ENCODE measurements at places on chromosomes 11 and 22.

- no peak for DNase-seq
These were observed 167.8 kb downstream of the RRAS2 start for GRCh38 chr11:14190992-14191778.

GRCh38 chr11:8099291-8099899 lies 18.4 kb downstream of the TUB start:
- peak; percentile 65 for DNase-seq

DNA sequence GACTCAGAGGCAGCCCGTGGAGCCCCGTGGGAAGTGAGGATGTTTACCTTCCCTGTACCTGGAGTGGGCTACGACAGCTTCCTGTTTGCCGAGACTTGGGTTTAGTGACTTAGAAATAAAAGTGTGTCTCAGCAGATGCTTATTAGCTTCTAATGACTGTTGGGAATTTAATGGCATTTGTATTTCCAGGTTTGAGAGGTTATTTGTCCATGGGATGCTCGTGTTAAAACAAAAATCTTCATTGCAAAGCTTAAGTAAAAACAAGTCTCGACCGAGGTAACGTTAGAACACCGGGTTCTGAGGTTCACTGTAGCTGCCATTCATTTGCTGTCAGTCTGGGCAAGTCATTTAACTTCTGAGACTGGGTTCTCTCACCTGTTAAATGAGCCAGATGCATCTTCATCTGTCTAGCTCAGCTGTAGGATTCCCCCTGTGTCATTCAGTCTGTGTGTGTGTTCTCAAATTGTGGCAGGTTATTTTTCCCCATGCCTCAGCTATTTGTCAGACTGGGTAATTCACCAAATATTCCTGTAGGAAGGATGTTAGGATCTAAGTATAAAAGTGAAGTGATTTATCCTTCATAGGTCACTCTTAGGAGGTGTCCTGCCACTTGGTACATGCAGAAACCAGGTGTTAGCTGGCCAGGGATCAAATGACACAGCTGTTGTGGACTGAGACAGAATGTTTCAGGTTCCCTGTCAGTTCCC lies 791 bp downstream of the EI24 start:
- DNase-seq, result peak; percentile 2

DNA sequence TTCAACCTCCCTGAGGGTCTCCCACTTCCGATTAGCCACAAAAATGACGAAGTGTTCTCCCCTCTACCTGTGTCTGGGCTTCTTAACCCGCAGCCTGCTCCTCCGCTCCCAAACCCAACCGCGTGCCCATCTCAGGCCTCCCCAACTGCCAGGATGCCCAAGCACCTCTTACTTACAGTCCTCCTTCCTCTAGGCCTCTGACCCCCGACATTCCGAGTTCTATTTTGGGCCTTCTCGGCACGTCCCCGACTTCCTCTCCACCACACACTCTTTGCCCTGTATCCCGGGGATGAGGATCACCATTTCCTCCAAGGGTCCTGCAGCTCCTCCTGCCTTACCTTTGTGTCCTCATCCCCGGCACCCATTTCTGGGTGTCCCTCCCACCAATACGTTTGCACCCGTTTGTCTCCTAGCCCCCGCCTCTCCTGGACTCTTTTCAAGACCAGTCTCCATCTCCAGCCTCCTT lies 388 bp upstream of the MUS81 start:
- no peak for DNase-seq
